Activated T-cell treated with anti-CD3 and anti-CD28 coated beads, Interleukin-2, amount 50 U/mL, for 4 hours (primary cell): ENCODE measurements at places on chromosomes 12 and 14. TPM values are rescaled to one million over a fixed set of nuclear protein-coding genes. Genes with fewer than 3 reads are reported as not detected.

RASSF8 gene
- 0.58 TPM for total RNA-seq

ERBB3 gene
- total RNA-seq = 0.48 TPM

NID2 gene
- 0.14 TPM for total RNA-seq

TMEM121 gene
- total RNA-seq = 19.5 TPM

KLRG1 gene
- total RNA-seq = 7.6 TPM

GRCh38 chr14:39673270-39673711 is 241.1 kb upstream of the FBXO33 start:
- DNase-seq = no peak

DNA sequence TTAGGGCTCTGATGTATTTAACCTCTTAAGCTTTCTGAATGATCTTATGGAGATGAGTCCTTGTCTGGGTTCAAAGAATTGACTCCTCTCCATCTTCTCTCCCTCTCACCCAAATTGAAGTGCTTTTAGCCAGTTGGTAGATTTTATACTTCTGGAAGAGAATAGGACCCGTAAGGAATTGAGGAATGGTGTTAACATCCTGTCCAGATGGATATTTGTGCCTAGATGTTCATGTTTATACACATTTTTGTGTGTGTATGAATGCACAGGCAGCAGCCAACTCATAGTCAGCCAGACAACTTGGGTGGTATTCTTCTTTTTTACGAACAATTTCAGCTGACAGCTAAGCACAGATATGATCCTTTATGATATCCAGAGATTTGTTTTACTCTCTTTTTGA is 449.6 kb upstream of the RGS6 start:
- DNase-seq = no peak

DNA sequence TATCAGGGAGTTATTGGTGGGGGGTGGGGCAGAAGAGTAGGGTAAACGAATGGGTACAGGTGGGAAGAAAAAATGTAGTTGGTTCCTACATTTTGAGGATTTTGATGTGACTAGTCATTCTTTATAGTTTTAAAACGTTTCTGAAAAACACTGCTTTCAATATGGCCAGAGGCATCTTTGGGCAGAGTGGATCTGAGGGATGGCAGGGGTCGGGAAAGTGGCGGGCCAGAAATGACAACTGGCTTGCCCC is 527 bp upstream of the ATP23 start:
- DNase-seq = no peak

DNA sequence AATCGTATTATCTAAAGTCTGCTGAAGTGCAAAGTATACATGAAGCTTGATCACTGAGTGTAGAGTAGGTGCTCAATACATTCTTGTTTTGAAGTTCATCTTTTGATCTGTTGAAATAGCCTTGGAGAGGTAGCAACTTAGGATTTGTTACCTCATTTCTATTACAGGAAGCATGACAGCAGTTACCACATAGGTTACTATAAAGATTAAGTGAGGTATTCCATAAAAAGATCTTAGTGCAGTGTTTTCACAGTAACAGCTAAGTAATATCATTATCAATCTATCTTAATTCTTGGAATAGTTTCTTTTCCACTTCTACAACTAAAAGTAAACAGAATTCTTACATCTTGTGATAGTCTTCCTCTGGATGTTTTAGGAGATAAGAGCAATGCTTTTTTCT is 50.9 kb downstream of the BTBD7 start:
- DNase-seq = no peak

GRCh38 chr14:96514694-96515093 is 12.5 kb downstream of the PAPOLA start:
- no peak for DNase-seq

DNA sequence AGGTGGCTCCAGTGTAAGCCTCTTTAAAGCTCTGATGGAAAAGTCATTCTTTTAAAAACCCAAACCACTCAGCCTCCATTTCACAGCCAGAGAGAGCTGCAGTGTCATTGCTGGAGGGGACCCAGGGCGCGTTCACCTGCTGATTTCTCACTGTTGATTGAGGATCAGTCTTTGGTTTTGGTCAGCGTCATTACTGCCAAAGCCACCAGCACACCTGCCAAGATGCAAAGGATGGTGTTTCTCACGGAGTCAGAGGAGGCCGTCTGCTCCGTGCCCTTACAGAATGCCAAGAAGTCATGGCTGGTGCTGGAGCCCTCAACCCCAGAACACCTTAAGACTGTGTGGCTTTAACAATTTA is 32.8 kb upstream of the BATF start:
- DNase-seq = no peak

DNA sequence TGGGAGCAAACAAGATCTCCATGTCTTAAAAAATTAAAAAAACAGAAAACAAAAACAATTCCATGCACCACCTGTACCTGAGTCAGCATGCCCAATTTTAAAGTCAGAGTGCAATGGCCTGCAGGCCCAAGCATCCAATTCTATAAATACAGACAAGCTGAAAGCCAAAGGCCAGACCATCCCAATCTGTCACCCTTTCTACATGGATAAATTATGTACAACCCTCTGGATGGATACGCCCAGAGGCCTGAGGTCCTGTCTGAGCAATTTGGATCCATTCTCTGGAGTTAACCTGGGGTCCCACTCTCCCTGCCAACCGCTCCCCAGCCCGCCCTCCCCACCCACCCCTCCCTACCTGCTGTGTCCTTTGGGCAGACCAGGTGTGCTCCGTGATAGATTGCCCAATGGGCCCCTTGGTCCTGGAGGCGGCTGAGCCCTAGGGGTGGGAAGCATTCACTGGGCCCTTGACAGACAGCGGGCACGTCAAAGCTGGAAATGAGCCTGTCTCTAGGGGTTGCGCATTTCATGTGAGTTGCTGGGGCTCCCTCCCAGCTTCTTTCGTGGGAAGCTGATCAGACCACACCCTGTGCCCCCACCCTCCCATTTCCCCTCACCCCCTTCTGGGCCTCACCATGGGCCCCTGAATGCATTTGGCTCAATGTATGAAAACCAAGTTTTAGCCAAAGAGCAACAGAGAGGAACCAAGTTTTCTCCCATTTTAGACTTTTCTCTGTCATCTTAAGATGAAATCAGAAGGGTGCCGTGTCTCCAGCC is 171.3 kb downstream of the BCL11B start:
- DNase-seq = no peak

GRCh38 chr14:104775073-104775489 is 20.5 kb downstream of the AKT1 start:
- DNase-seq = no peak

GRCh38 chr14:74974364-74975058 is 19.1 kb upstream of the PGF start:
- no peak for DNase-seq

DNA sequence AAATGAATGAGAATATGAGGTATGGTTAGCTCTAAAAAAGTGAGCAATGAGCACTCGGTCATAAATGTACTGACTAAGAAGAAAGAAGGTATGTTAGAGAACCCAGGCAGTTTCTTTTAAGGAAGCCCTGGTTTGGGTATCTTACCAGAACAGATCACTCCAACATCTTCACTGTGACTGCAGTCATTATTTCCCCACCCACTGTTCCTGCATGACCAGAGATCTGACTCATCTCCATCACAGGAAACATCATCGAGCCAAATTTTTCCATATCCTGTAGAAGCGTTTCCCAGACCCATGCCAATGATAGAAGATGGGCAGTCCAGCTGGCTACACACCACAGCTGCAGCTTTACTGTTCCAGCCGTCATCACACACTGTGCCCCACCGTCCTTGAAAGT is 48.0 kb downstream of the CD163L1 start:
- DNase-seq = no peak

DNA sequence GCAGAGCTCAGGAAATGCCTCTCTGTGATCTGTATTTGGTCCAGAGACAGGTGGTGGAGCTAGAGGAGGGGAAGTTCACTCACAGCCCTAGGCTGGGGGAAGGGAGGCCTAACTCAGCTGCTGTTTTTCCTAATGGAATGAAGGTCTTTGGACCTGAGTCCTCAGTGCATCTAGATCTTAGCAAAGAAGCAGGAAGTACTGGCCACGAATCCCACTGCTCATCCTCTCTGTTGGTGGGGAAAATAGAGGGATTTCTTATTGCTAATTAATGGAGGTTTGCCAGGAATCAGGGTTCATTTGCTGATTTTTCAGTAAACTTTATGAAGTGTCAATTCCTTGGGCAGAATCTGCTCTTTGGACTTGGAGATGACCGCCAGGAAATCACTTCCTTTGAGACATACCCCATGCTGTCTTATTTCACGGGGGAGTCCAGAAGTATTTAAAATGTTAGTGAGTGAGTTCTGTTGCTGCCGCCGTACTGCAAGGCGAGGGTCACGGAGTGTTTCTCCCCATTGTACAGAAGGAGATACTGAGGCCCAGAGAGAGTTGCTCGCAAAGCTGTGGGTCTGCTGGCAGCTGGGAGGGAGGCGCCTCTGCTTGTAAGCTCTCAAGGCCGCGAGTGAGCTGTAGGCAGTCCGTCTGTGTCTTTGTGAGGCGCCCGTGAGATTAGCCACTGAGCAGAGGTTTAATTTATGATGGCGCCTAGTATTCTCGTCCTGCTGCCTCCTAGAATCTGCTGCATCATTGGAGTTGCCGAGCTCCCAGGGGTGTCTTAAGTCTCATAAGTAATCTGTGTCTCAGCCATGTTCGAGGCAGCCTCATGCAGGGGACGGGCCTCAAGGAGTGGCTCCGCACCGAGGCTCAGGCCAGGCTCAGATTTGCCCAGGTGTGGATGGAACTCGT is 88.2 kb downstream of the TSPAN9 start:
- no peak for DNase-seq

GRCh38 chr12:24815114-24815423 is 133.8 kb downstream of the BCAT1 start:
- no peak for DNase-seq
